ENCODE measurements at places on chromosomes 4 and X.
A peak's percentile ranks its signal among the peaks of the same experiment; 100 is the strongest.

DNA sequence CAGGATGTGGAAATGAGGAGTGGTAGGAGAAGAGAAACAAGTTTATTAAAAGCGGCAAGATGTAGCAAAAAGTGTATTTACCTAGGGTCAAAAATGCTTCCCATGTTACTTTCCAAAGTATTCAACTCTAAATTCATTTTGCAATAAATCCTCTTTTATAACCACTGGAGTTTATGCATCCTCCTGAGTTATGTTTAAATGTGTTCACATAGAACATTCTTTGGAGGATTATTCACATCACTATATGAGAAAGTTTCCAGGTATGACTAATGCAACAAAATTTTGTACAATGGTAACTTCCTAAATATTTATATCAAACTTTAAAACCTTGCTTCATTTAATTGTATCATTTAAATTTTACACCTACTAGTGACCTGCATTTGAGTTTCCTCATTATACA is 870.6 kb upstream of the SLIT2 start:
- DNase-seq = no peak

GRCh38 chrX:35858361-35858760 is 60.2 kb downstream of the MAGEB16 start:
- DNase-seq = no peak

DNA sequence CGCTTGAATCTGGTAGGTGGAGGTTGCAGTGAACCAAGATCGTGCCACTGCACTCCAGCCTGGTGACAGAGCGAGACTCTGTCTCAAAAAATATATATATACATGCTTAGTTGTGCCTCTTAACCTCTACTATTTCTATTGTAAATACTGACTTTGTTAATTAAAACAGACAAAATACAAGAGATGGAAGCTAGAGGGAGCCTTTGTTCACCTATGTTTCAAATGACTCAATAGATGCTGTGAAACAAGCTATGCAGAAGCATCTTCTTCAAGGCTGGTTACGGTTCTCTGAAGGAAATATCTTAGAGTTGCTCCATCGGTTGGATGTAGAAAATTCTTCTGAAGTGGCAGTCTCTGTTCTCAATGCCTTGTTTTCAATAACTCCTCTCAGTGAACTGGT is 6.2 kb downstream of the NCAPG start:
- no peak for DNase-seq

- no peak for DNase-seq
These were observed 157.2 kb upstream of the USP9X start for GRCh38 chrX:40928076-40928475.

DNA sequence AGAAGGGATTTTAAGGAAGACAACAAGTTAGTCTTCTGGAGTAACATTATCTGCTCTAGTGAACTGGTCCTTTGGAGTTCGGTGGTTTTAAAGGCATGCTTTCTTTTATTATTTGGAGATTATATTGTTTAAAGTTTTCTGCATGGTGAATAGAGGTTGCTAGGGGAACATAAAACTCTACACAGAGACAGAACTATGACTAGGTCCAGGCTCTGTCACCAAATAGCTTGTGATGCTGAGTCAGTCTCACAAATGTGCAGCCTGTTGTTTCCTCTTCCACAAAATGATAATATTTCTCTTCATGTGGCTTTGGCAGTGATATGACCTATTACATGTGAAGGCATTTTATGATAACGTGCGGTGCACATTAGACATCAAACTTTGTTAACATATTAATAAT is 132.6 kb downstream of the PACRGL start:
- DNase-seq = no peak

DNA sequence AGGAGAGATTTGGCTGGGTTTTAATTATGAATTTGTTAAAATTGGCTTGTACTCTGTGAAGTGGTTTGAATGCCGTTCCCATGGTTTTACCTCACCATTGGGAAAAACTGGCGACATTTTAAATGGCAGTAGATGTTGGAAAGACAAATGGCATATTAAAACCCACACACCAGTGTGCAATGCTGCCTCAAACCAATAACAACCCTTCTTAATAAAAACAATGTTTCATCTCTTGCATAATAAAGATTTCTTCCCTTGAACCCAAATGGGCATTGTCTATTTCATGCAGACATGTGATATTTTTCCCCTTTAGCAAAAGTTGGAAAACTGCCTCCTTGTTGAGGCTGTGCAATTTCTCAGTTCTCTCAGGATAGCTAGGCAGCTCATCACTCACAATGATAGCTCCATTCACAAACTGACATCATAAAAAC is 33.7 kb downstream of the GABRB1 start:
- no peak for DNase-seq

DNA sequence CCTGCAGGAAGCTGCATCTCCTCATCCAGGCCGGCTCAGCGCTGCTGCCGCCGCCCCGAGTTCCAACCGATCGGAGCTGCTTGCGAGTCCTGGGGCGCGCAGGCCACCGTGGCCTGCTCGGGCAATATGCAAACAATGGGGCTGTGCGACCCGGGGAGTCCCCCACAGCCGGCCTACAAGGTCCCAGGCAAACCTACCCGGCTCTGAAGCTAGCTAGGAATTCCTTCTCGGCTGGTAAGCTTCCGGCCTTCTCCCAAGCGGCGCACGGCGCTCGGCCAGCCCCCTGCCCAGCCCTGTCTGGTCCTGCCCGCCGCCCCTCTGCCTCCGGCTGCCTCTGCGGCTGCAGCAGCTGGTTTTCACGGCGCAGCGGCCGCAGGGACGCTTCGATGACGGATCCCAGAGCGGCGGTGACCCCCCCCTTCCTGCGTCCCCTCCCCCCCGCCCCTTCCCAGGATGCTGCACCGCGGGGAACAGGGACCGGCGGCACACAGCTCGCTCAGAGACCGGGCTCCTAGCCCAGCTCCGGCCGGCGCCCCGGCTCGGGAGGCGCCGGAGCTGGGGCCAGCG is 59.4 kb downstream of the TSC22D3 start:
- peak; percentile 64 for DNase-seq

- DNase-seq = no peak
These were observed 55.9 kb upstream of the KDR start for GRCh38 chr4:55181010-55182005.

DNA sequence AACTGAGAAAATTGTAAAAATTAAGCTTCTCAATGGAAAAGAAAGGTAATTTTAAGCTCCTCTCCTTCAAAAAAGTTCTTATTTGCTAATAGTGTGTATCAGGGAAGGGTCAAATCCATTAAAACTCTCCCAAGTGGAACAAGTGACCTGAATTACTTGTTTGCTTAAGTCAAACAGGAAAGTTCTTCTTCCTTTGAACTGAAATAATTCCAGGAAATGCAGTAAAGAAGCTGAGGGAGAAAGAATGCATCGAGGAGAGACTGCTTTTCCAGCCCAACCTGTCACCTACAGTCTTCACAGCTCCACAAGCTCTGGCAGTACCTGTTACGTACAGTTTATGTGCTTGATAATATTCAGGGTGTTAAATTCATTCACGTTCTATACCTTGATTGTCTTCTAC is 131.1 kb downstream of the KLHL8 start:
- DNase-seq = no peak

DNA sequence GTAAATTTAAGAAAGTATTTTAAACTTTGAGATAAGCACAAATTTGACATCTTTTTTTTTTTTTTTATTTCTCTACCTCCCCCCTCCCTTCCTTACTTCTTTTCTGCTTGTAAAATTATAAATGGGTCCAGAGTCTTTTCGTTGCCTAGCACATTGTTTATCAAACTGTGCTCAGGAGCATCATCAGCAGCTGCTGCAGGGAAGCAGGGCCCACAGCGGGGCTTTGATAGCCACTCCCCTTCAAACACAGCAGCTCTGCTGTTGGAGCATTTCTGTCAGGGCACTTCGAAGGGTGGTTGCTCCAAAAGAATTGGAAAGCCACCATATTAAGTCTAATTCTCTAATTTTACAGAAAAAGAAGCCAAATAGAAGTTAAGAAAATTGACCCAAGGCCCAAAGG is 588.3 kb downstream of the SPRY1 start:
- DNase-seq = no peak

GRCh38 chrX:25191403-25191802 is 175.6 kb upstream of the ARX start:
- no peak for DNase-seq

- no peak for DNase-seq
These were observed 51.2 kb upstream of the RBMXL3 start for GRCh38 chrX:115138040-115138439.

- DNase-seq = no peak
These were observed 6.7 kb downstream of the APOO start for GRCh38 chrX:23901060-23901459.

- no peak for DNase-seq
These were observed 22.9 kb downstream of the PLRG1 start for GRCh38 chr4:154527308-154527707.

GRCh38 chr4:68123525-68123924 is 6.1 kb downstream of the TMPRSS11F start:
- no peak for DNase-seq

- DNase-seq = no peak
These were observed 240.4 kb upstream of the BMP3 start for GRCh38 chr4:80790152-80790551.

DNA sequence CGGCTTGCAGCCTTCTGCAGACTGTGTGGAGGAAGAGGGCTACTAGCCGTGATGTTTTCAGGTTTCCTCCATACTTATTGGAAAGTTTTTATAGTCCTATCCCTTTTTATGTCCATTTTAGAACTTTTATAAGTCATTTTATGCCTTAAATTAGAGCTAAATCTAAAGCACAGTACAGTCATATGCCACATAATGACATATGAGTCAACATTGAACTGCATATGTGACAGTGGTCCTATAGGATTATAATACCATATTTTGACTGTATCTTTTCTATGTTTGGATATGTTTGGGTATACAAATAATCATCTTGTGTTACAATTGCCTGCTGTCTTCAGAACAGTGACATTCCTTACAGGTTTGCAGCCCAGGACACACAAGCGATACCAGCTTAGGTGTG is 200.2 kb downstream of the SPRY1 start:
- DNase-seq = no peak

GRCh38 chrX:123185721-123186120 is 1.6 kb downstream of the GRIA3 start:
- DNase-seq = no peak

GRCh38 chrX:70398899-70399298 is 24.2 kb upstream of the GDPD2 start:
- no peak for DNase-seq

DNA sequence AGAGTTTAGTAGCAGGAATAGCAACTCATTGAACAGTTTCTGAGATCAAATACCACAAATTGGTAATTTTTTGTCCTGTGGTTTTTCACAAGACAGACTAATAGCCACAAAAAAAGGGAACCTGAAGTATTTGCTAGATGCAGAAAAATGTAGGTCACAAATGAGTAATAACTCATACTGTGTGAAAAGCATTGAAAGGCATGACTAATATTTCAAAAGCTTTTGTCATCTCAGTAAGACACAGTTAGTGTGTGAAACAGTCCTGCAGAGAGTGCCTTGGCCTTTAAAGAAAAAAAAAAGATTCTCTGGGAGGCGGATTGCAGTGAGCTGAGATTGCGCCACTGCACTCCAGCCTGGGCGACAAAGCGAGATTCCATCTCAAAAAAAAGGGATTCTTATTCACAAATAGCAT is 31.4 kb upstream of the SLC25A31 start:
- DNase-seq = no peak

- DNase-seq = no peak
These were observed 460.1 kb downstream of the NAF1 start for GRCh38 chr4:162706632-162707031.

GRCh38 chr4:68494688-68495087 is 47.4 kb downstream of the TMPRSS11E start:
- DNase-seq = no peak

- no peak for DNase-seq
These were observed 44.1 kb downstream of the SMIM20 start for GRCh38 chr4:25958110-25958509.

DNA sequence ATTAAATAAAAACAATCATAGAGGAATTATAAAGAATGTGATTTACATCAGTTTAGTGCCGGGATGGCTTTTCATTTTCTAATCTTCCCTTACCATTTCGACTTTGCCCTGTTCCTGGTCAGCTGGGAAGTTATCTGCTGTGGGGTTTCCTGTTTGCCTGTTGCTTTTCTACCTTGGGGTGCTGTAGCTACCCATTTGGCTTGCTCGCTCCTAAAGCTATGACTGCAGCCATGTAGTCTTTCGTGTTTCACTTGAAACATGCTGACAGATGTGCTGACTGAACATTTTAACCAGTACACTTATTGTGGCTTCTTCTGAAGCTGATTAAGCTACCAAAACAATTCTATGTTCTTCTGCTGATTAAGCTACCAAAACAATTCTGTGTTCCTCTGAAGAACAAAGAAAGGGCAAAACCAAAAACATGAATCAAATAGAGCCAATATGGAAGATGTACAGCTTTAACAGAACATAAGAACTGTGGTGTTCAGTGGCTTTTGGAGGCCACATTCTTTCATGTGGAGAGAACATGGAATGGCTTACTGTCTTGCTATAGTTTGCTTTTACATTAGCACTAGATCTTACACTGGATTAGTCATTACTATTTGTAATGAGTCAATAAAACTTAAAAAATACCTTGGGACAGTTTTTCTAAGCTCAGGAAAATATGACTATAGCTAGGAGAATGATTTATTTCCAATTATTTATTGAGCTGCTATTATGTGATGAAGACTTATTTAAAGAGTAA is 440.4 kb downstream of the SPRY1 start:
- DNase-seq = no peak

DNA sequence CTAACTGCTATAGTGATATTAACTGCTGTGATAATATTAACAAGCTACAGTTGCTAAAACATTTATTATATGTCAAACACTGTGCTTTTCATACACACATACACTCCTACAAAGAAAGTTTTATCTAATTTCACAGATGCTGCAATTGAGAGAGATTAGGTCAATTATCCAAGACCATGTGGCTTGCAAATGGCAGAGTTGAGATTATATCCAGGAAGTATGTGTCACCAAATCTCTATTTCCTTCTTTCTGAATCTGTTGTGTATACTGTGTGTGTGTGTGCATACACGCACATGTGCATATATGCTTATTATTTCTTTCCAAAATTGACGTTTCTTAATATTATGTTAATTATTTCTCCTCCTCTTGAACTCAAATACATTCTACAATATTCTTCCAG is 775.9 kb upstream of the FTHL17 start:
- no peak for DNase-seq

DNA sequence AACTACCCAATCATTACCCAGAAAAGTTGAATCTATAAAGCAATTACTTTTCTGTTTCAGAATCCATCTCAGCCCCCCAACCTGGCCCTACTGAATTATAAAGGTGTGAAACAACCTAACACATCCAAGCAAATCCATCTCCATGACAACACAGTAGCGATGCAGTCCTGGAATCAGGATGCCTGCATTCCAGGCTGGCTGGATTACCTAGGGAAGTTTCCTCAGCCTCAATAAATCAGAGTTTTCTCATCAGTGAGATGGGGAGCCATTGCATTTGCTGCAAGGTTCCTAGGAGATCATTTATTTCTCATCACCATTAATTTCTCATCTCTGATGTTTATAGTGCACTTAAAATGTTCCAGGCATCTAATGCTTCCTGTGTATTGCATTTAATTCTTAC is 46.0 kb downstream of the LNX1 start:
- DNase-seq = no peak

- no peak for DNase-seq
These were observed 43.7 kb downstream of the FAM114A1 start for GRCh38 chr4:38911257-38911656.

- no peak for DNase-seq
These were observed 11.1 kb upstream of the TSPYL2 start for GRCh38 chrX:53071064-53071463.

- no peak for DNase-seq
These were observed 101.4 kb downstream of the FNIP2 start for GRCh38 chr4:158870282-158870625.

- no peak for DNase-seq
These were observed 62.8 kb downstream of the FAM193A start for GRCh38 chr4:2599304-2599654.
